Endothelial cell (in vitro differentiated cells): ENCODE measurements at places on chromosomes 5 and 9.

GRCh38 chr5:139482050-139482889, at the start of gene STING1:
Gene STING1, minus strand, starts transcription at chr5:139482758. Its CDS starts 1,054 bp downstream, at chr5:139481704.
- DNase-seq = no peak

DNA sequence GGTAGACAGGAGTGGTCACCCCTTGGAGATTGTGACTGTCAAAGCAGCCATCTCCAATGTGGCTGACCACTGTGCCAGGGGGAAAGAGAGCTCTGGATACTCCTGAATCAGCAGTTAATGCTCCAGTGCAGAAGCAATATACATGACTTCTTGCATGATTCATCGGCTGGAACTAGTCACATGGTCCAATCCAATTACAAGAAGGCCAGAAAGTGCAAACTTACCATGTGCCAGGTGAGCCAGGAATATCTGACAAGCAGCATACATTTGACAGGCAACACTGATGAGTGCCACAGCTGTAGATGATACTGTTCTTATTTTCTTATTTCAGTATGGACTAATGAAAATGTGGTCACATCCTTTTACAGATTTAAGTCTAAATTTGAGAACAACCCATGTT, 440.0 kb upstream of the MPDZ start:
- DNase-seq = no peak

GRCh38 chr9:127885508-127886281, 8.2 kb upstream of the AK1 start:
- no peak for DNase-seq

- DNase-seq = no peak
Measured at GRCh38 chr9:93464395-93464794, 11.0 kb upstream of the FAM120AOS start.

DNA sequence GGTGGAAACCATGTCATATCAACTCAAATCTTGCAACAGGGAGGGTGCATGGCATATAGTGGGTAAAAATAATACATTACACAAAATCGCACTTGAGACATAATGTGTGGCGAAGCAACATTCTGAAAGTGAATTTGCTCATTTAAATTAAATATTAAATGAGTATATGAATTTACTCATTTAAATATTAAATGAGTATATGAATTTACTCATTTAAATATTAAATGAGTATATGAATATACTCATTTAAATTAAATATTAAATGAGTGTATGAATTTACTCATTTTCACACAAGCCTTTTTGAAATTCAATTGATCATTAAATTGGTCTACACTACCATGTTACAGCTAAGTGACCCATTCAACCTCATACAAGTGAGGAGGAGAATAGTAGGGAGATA, 10.5 kb downstream of the MAST4 start:
- DNase-seq = no peak

GRCh38 chr9:78396087-78396486, 99.2 kb downstream of the PSAT1 start:
- DNase-seq = no peak

GRCh38 chr9:15725953-15726352, 173.1 kb downstream of the CCDC171 start:
- DNase-seq = no peak

GRCh38 chr9:85117831-85118230, 448.3 kb downstream of the NTRK2 start:
- no peak for DNase-seq

DNA sequence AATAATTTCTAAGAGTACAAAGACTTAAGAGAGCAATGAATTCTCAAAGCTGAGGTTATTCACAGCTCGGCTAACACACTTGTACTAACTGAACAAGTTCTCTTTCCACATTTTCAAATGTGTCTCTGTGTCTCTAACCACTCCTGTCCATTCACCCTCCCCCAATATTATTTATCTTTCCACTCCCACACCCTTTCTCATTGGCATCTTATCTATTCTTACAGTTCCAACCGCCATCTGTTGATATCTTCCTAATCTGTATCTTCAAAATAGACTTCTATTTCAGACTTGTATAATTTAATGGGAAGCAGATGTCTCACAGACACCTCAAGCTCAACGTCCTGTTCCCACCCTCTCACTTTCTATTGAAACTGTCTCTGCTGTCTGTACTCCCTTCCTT, 205.9 kb downstream of the ANXA1 start:
- DNase-seq = no peak

GRCh38 chr9:15211160-15211814, 95.7 kb downstream of the TTC39B start:
- DNase-seq = peak; percentile 78

DNA sequence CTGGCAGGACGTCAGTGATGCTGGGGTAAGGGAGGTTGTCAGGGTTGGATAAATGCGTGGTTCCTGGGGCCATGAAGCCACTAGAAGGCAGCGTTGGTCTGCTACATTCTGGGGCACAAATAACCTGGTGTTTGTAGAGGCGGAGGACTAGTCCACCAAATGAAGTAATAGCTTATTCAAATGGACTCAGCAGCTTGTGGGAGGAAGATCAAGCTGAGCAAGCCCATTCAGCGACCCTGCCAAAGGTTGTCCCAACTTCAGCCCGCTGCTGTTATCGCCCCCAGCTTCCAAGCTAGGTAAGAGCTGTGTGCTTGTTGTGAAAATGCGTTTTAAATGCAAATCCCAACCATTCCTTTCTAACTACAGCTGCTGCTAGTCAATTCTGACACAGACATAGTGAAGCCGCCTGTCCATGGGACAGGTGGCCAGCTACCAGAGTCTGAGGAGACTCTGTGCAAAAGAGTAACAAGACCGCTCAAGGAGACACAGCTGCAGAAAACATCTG, 7.6 kb upstream of the FAM240B start:
- DNase-seq = peak; percentile 37

DNA sequence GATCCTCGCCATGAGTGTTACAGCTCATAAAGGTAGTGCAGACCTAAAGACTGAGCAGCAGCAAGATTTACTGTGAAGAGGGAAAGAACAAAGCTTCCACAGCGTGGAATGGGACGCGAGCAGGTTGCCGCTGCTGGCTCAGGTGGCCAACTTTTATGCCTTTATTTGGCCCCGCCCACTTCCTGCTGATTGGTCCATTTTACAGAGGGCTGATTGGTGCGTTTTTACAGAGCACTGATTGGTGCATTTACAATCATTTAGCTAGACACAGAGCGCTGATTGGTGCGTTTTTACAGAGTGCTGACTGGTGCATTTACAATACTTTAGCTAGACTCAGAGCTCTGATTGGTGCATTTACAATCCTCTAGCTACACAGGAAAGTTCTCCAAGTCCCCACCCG, 13.9 kb downstream of the PLK2 start:
- no peak for DNase-seq

GRCh38 chr5:96852759-96853158, 23.5 kb upstream of the ERAP2 start:
- DNase-seq = no peak

DNA sequence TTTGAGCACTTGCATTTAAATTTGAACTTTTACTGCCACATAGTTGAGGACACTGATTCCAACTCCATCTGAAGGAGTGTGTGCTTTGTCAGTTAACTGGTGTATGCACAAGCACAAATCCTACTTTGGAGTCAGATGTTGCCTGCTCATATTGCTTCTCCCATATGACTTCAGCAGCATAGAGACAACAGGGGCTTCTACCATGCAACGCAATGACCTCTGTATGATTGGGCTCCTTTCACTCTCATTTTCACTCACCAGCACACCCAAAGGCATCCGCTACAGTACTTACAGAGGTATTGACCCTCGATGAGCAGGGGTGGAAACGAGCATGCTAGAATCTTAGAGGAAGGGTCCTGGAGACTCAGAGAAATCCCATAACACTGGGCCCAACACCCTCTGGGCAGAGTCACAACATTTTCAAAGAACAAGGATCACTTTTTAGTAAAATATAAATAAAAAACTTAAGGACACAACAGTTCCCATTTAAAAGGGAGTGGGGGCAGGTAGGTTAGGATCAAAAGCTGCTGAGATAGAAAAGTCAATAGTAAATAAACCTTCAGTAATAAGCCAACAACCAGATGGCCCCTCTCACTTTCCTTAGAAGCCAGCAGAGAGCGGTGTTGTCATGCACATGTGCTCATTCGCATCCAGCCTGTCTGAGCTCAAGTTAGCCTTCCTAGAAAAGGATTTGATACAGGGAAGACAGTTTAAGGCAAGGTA, 203.8 kb downstream of the SNCAIP start:
- DNase-seq = peak; percentile 55

GRCh38 chr5:173781432-173781815, 106.7 kb upstream of the CPEB4 start:
- DNase-seq = no peak

- peak; percentile 18 for DNase-seq
Measured at GRCh38 chr5:65742565-65743231, 20.7 kb downstream of the NLN start.

- no peak for DNase-seq
Measured at GRCh38 chr9:134624621-134625181, 16.9 kb upstream of the COL5A1 start.

DNA sequence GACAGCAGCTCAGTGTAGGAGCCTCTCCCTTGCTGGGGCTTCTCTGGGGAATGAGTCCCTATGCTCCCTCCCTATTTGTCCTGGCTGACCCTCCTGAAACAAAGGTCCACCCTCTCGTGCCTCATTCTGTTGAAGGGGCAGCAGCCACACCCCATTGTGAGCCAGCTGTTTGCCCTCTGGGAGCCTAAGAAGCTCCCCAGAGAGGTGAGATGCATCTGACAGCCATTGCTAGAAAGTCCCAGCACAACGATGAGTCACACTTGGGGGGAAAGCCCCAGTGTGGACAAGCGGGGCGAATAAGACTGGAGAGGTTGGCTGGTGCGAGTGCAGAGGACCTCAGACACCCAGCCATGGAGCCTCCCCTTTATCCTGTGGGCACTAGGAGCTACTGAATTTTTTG, 101.4 kb downstream of the PPARGC1B start:
- no peak for DNase-seq

DNA sequence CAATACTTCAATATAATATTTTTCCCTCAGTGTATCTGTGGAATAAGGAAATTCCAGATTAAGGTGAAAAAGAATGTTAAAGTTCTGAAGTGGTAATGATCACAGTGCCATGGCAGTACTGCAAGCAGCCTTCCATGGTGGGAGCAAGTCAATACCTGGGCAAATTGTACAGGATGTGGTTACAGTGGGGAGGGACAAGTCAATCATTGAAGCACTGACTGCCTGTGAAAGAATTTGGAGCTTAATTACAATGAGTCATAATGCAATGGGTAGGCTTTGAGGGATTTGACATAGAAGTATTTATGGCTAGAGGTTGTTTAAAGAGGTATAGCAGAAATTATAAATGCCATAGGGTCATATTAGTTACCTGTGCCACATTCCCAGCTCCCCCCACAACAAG, 786.5 kb upstream of the ACO1 start:
- no peak for DNase-seq

DNA sequence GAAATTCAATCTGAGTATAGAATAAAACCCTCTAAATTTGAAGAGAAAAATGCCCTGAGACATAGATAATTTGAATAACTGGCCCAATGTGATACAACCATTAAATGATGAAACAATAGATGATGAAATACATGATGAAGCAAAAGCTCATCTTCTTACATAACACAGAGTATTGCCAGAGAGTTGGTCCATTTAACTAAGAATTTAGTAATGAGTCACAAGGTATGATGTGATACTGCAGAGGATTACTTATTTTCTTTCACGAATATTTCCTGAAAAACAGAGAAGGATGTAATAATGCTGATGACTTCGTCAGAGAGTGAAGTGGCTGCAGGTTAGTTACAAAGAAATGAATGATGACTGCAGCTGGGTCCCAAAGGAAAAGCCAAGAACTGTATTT, 379.3 kb downstream of the CDH12 start:
- no peak for DNase-seq

GRCh38 chr9:78601957-78602565, 305.1 kb downstream of the PSAT1 start:
- DNase-seq = peak; percentile 55

- no peak for DNase-seq
Measured at GRCh38 chr9:1274334-1274733, 224.2 kb downstream of the DMRT2 start.

GRCh38 chr5:35830587-35830986, 26.1 kb upstream of the IL7R start:
- no peak for DNase-seq

GRCh38 chr5:43038496-43038989, 1.6 kb downstream of the ANXA2R start:
- DNase-seq = no peak

GRCh38 chr9:34377404-34377746, 677 bp upstream of the MYORG start:
- DNase-seq = no peak

GRCh38 chr9:96858018-96858573, 3.8 kb upstream of the ZNF782 start:
- no peak for DNase-seq

GRCh38 chr5:132887283-132887682, 13.8 kb downstream of the LEAP2 start:
- no peak for DNase-seq

- no peak for DNase-seq
Measured at GRCh38 chr5:5046680-5047502, 93.2 kb upstream of the ADAMTS16 start.

DNA sequence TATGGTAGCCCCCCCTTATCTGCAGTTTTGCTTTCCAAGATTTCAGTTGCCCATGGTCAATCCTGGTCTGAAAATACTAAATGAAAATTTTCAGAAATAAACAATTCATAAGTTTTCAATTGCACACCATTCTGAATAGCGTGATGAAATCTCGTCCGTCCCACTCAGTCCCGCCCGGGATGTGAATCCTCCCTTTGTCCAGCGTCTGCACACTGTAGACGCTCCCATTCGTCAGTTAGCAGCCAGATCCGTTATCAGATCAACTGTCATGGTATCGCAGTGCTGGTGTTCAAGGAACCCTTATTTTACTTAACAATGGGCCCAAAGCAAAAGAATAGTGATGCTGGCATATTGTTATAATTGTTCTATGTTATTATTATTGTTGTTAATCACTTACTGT, 98.6 kb downstream of the TMEM215 start:
- DNase-seq = no peak

- no peak for DNase-seq
Measured at GRCh38 chr9:93540305-93540704, 36.1 kb upstream of the PHF2 start.

GRCh38 chr5:78518365-78519197, 130.0 kb downstream of the LHFPL2 start:
- DNase-seq = peak; percentile 37

DNA sequence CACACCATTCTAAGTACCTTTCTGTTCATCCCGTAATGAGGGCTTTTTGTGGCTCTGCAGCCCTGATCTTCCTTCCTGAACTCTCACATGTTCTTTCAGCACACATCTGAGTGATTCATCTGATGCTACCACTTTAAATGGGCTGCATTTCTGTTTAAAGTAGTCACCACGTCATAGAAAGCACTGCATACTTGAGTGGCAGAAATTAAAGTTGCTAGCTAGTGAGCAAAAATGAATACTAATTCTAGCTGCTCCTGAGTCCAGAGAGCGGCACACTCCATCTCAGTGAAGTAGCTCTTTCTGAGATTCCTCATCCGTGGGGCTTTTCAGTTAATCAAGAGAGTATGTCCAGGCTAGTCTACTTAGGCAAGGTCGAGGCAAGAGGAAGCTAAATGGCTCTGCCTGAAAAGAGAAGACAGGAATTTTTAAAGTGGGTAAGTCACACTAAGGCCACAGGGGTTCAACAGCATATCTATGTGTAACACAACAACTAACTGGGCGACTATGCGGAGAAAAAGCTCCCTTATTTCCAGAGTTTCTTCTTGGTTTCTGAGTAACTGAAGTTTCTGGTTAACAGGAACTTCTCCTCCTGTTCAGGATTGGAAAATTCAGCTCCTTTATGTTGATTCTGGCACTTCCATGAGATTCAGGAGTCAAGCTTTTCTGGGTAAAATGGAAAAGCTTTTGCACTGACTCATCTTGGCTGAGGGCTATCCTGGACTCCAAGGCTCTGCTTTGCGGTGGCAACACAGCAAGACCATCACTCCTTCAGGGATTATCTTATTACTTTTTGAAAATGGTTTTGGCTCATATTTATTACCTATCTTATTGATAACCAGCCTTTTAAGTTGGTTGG, 109.5 kb downstream of the TAF11L14 start:
- DNase-seq = no peak
